ENCODE measurements at places on chromosomes 1 and 21. TPM values are rescaled to one million over a fixed set of nuclear protein-coding genes. Genes with fewer than 3 reads are reported as not detected.

Gene ITGB2
- 0.26 TPM for total RNA-seq

Gene EPRS1
- total RNA-seq: 212 TPM

Gene NEK2
- total RNA-seq: 0.26 TPM

Gene SUMO3
- total RNA-seq: 131 TPM

Gene IRF6
- total RNA-seq: 226 TPM

Gene WNT3A
- total RNA-seq: not detected

Data from bronchial epithelial cell (primary cell).